ENCODE measurements at places on chromosomes 16 and 17. TPM values are rescaled to one million over a fixed set of nuclear protein-coding genes. Genes with fewer than 3 reads are reported as not detected.
A peak's percentile ranks its signal among the peaks of the same experiment; 100 is the strongest.

HASPIN gene
- total RNA-seq: 16.2 TPM

DNA sequence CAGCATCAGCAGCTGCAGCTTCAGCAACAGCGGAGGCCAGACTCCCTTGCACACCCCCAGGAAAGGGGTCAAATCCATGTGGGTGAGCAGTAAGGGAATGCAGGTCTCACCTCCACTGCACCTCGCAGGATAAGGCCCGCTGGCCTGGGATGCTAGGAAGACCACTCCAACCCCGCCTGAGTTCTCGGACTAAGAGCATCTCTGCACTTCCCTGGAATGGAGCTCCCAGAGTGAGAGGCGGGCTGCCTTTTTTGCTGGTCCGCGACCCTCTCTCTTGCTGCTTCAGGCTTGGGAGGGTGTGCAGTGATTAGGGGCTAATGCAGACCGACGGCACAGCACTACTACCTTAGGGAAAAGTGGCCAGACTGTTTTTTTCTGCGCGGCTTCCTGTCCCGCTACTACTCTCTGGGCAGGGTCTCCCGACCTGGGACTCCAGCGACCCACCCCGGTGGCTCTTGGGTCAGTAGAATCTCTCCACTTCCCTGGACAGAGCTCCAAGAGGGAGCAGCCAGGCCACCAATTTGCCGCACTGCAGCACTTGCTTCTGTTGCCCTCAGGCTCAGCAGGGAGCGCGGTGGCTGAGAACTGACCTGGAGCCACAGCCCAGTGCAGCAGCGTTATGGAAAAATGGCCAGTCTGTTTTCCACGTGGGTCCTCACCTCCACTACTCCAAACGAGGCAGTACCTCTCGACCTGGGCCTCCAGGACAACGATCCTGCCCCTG, 480.4 kb downstream of the CDH8 start:
- no peaks in the 10 kb centered on the region for H3K4me1 ChIP-seq
- no peak overlapping the region for H3K4me3 ChIP-seq
- H3K27ac ChIP-seq: no peak overlapping the region
- H3K36me3 ChIP-seq: no peaks in the 10 kb centered on the region

GRCh38 chr17:57739402-57740234, 5.5 kb downstream of the CCDC182 start:
- H3K4me3 ChIP-seq: no peak overlapping the region
- H3K36me3 ChIP-seq: no peaks in the 10 kb centered on the region
- DNase-seq: no peak
- H3K27me3 ChIP-seq: peaks cover 18% of the 10 kb centered on the region
- no peaks in the 10 kb centered on the region for H3K4me1 ChIP-seq

GRCh38 chr16:6110346-6110745, 1012.8 kb upstream of the EEF2KMT start:
- H3K27me3 ChIP-seq: no peaks in the 10 kb centered on the region
- no peaks in the 10 kb centered on the region for H3K36me3 ChIP-seq
- no peak overlapping the region for H3K4me3 ChIP-seq
- DNase-seq: no peak

GRCh38 chr16:28823291-28823872, 583 bp downstream of the ATXN2L start:
- peaks cover 8% of the 10 kb centered on the region for H3K4me1 ChIP-seq
- peaks cover 58% of the 10 kb centered on the region for H3K36me3 ChIP-seq
- DNase-seq: no peak
- peak overlapping the region; percentile 95 for H3K27ac ChIP-seq

DNA sequence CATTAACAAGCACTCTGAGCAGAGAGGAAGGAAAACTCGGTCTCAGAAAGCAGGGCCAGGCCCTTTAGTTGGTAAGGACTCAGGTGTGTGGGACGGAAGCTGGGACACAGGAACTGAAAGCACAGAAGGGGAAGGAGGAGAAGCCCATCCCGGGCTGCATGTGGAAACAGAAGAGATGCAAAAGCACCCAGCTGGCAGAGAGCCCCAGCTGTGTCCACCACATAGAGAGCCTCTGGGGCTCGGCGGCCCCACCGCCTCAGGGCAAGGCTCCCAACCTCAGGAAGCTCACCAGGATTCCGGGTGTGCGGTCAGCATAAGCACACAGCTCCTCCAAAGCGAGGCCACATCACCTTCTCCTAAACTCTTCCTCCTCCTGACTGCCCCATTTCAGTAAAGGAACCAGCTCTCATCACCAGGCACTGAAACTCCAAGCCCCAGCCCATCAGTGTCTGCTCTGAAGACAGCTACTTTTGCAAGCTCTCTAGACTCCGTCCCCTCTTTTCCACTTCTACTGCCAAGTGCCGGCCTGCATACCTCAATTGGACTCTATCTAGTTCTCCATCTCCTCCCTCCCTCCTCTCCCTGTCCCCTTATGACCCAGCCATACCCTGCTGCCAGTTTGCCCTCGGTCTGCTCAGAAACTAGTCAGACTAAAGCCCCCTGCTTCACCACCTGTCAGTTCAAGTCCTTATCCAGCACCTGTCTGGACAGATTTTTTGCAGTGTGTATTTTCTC, 6.0 kb downstream of the ST3GAL2 start:
- peaks cover 16% of the 10 kb centered on the region for H3K36me3 ChIP-seq
- no peak overlapping the region for H3K27ac ChIP-seq
- H3K27me3 ChIP-seq: no peaks in the 10 kb centered on the region
- no peak for DNase-seq
- no peak overlapping the region for H3K4me3 ChIP-seq

DNA sequence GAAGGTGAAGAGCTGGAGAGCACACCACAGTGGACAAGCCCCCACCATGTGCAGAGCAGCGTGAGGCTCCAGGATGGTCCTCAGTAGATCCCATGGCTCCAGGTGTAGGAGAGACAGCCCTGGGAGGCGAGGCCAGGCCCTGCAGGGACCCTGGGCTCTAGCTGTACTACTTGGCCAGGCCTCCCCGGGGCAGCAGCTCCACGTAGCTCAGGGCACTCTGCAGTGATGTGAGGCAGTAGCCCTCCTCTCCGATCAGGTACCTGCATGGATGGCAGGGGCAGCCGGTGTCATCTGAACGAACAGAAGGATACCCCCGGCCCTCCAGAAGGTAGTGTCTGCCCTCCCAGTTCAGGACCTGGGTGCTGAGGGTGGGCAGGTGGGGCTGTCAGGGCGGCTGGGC, 6.2 kb upstream of the SPATA2L start:
- H3K27me3 ChIP-seq: no peaks in the 10 kb centered on the region
- no peak for DNase-seq
- no peak overlapping the region for H3K4me3 ChIP-seq

Data from SJSA1 (cell line).